Activated CD4-positive, alpha-beta T cell treated with anti-CD3 and anti-CD28 coated beads for 4 hours (primary cell): ENCODE measurements at places on chromosomes 3 and 15.

DNA sequence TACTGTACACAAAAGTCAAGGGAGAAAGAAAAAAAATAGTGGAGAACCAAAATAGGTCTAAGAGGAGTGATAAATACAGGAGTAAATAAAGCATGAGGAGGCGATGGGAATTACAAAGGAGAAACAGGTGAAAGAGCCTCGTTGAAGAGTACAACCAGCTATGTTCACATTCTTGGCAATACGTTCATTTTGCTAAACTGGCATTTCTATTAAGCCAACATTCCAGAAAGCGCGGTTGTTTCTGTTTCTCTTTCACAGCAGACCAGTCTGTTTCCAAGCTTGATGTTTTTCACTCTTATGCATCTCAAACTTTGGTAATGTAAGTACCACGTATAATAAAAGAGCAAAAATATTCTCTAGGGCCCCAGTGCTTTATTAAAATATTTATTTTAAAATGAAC lies 74.5 kb downstream of the NSUN3 start:
- no peak for DNase-seq

- DNase-seq: no peak
Measured at GRCh38 chr3:17307482-17307881, 422.7 kb downstream of the PLCL2 start.

- DNase-seq: no peak
Measured at GRCh38 chr15:74442604-74443003, 8.8 kb upstream of the SEMA7A start.

DNA sequence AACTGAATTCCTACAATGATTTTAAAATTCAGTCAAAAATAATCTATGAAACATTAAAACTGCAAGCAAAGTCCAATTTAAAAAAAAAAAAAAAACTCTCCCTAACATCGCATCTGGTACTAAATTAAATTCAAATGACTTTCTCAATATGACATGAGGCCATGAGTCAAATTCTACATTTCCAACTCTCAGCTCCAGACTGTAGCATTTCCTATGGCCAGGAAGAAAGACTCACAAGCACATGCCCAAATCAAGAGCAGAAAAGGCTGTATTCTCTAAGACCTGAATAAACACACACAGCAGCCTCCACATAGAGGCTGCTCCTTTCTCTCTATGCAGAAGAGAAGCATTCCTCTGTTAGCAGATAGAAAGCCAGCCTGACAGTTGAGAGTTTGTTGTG lies 729.2 kb downstream of the ROBO1 start:
- DNase-seq: no peak

GRCh38 chr15:61383421-61383820 lies 154.3 kb upstream of the RORA start:
- no peak for DNase-seq

- no peak for DNase-seq
Measured at GRCh38 chr3:126310816-126311215, 46.4 kb downstream of the KLF15 start.

- DNase-seq: no peak
Measured at GRCh38 chr15:50249704-50250103, 15.8 kb downstream of the HDC start.

GRCh38 chr3:112642912-112643506 lies 2.1 kb upstream of the CCDC80 start:
- peak; percentile 81 for DNase-seq

- no peak for DNase-seq
Measured at GRCh38 chr15:83356501-83357399, 72.3 kb upstream of the BNC1 start.

DNA sequence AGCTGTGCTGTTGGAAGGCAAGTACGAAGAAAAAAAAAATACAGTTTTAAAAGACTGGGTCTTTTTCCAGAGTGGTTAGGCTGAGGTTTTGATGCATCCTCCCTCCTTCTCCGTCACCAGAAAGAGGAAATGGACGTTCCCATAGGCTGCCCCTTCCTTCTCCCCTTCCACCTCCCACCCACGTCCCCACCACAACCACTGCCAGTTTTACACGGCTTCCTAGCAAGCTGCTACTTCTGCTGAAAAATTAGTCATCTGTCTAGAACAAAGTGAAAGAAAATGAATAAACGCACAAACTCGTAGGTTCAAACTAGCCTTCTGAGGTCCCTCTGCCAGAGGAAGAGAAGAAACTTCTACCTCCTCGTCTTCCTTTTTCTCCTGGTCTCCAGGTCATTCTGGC lies 71.6 kb upstream of the RPL35A start:
- peak; percentile 5 for DNase-seq

DNA sequence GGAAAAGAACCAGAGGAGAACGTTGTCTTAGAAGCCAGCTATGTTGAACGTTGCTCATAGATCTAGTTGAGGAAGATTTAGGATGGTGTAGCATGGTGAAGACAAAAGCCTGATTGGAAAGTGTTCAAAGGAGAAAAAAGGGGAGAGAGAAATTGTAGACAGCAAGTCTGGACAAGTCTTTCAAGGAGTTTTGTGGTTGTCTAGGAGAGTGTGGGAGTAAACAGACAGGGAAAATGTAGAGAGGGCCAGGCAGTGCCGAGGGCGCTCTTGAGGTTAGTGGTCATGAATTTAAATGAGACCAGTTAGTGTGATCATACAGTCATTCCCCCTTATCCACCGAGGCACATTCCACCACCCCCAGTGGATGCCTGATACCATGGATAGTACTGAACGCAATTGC lies 167.5 kb upstream of the IL12A start:
- no peak for DNase-seq
